Lower leg skin (tissue), 4 donors: ENCODE measurements at places on chromosomes 1 and 21. TPM values are rescaled to one million over a fixed set of nuclear protein-coding genes. Genes with fewer than 3 reads are reported as not detected.

Gene OLFM3
- not detected for total RNA-seq

Gene CRYAA
- not detected for total RNA-seq

Gene MAEL
- total RNA-seq, result not detected

Gene C1orf116
- 137 TPM for total RNA-seq

Gene RSPO1
- total RNA-seq, result 3.2 TPM

Gene PRDM16
- not detected for total RNA-seq

Gene IRF6
- 169 TPM for total RNA-seq

Gene PPFIA4
- 1.7 TPM for total RNA-seq

DNA sequence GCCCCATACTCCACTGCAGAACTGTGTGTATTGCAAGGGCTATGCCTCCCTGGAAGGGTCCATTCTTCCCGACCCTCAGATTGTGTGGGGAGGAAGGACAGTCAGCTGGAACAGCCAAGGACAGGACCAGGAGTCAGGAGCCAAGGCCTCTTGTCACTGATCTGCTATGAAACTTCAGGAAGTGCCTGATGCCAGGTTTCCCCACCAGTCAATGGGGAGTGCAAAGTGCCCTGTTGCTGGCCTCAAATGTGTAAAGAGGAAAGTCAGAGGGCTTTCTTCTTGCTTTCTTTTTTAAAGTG lies 168.8 kb downstream of the GRIK3 start:
- no peak for DNase-seq

- no peak for DNase-seq
These were observed 18.7 kb downstream of the LRRC8D start for GRCh38 chr1:89839516-89839915.

DNA sequence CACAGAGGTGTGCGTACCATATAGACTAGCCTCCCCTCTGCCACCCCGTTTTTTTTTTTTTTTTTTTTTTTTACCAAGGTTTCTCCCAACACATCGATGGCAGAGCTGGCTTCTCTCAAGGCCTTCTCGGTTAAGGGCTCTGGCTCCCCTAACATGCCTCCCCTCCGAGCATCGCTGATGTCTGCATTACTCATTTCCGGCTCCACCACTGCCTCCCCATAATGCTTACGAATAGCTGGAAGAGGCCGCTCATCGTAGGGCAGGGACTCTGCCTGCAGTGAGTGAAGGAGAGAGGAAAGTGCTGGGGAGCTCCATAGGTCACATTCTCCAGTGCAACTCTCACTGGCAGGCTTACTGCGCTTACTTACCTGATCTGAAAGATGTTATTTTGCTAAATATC lies 20.6 kb downstream of the CEP104 start:
- DNase-seq, result no peak

DNA sequence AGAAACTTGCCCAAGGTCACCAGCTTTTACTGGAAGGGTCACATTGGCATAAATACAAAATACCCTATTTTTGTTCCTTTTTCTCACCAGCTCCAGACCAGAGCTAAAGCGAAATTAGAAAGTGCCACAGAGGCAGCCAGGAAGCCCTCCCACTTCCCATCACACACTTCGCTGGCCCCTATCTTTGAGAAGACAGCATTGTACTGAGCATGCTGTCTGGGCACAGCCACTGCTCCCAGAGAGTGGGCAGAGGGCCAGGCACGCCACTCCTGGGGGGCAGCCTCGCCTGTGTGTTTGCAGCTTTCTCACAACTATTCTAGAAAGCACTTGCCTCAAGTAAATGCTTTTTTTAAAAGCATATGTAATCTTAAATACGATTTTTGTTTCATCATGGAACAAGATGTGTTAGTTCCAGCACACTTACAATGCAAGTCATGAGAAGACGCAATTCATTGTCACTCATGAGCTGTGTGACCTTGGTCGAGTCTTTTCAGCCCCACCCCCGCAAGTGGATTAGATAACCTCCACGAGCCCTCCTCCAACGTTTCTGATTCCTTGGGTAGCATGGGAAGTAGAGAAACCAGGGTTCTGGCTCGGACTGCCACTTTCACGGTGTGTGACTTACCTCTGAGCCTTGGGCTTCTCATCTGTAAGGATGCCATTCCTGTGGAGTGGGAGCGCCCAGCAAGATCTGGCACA lies 25.7 kb upstream of the EPHA8 start:
- no peak for DNase-seq

- no peak for DNase-seq
These were observed 190.9 kb upstream of the ADGRL4 start for GRCh38 chr1:79197421-79197820.

GRCh38 chr1:245458761-245459174 lies 304.0 kb downstream of the KIF26B start:
- DNase-seq, result no peak

GRCh38 chr1:241857131-241857530 lies 9.1 kb downstream of the EXO1 start:
- no peak for DNase-seq

DNA sequence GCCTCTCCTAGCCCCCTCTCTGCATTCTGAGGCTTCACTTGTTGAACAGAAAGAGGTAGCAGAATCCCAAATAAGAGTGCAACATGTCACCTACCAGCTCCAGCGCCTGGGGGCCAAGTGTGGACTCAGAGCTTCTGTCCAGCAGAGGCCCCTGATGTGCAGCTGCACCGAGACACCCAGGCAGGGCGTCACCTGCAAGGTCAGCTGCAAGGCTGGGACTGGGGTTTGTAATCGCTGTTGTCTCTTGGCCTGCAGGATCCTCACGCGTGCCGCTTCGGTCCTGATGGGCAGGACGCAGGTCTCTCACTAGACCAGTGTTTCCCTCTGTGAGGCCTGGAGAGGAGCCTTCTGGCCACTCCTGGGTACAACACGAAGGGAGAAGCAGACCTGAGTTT lies 4.3 kb upstream of the SLX9 start:
- DNase-seq, result no peak

DNA sequence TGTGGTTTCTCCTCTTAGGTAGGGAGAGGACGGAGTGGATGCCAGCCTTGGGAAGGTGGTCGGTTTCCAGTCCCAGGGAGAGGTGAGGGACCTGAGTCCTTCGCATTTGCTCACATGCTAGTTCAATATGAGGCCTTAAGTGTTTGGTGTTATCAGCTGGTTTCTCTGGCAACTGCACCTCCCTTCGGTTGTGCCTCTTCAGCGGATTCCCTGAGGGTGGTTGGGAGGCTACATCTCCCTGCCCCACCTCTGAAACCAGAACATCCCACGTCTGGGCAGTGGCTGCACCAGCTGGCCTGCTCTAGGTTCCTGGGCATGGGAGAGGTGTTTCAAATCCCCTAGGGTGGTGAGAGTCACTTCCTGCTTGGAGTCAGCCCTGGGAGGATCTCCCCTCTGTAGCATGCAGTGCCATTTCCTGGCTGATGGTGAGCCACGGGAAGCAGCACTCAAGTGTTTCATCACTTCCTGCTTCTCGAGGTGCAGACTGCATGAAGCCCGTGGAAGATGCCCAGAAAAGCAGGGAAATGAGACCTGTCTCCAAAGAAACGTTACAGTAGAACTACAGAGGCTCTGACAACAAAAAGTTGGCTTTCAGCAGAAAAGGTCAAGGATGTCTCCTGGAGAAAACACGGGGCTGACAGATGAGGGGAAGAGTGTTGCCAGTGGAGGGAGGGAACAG lies 4.5 kb downstream of the TMEM125 start:
- peak; percentile 78 for DNase-seq

DNA sequence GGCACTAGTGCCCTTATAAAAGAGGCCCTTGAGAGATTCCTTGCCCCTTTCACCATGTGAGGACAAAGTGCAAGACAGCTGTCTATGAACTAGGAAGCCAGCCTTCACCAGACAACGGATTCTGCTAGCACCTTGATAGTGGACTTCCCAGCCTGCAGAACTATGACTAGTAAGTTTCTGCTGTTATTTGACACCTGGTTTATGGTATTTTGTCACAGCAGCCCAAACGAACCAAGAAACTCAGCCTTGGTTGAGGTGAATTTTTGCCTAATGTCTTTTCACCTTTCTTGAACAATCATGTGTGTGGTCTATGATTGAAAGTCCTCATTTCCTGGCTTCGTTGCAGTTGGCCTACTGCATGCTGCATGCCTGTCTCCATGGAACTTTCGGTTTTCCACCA lies 302.2 kb downstream of the GRIK1 start:
- no peak for DNase-seq

GRCh38 chr1:235287208-235287882 lies 40.6 kb downstream of the ARID4B start:
- no peak for DNase-seq

GRCh38 chr1:21299780-21300395 lies 9.6 kb upstream of the ECE1 start:
- DNase-seq, result no peak

GRCh38 chr1:4075436-4076225 lies 175.6 kb upstream of the C1orf174 start:
- peak; percentile 65 for DNase-seq

DNA sequence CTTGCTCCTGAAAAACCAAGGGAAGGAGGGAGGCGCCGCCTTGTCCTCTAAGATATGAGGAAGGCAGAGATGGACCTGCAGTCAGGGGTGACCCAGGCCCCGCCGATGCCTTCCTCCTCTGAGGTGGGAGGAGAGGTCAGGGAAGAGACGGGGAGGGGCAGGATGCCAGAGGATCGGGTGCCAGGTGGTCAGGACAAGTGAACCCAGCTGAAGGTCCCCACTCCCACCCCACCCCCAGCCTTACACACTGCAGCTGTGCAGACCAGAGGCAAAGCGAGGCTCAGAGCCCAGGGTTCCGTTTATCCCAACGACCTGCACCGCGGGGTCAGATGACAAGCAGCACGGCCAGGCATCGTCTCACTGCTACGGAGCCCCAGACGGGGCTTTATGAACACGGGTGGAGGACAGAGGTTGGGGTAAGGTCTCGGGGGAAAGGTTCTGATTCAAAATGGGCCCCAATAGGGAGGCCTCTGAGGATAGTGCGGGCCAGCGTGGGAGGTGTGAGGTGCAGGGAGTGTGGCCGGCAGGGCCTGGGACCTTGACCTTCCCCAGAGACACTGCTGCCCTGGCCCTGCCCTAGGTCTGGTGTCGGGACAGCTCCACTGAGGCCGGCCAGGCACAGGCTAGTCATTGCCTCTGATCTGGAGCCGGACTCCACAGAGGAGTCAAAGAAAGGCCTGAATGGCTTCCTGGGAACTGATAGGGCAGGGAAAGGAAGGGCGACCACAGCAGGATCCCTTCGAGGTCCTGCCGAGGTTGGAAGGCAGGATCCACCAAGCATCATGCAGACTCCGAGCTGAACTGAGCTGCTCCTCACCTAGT lies 112.4 kb downstream of the WDR4 start:
- DNase-seq, result no peak

GRCh38 chr1:43585557-43585956 lies 54.9 kb downstream of the PTPRF start:
- DNase-seq, result no peak
